ENCODE measurements at places on chromosomes 2 and 18. TPM values are rescaled to one million over a fixed set of nuclear protein-coding genes. Genes with fewer than 3 reads are reported as not detected.

ARHGAP15 gene
- total RNA-seq = 0.42 TPM

RESP18 gene
- not detected for total RNA-seq

ZNF396 gene
- 1.4 TPM for total RNA-seq

LINC00305 gene
- total RNA-seq = not detected

CYP27A1 gene
- 4.7 TPM for total RNA-seq

CXCR4 gene
- not detected for total RNA-seq

TMEM182 gene
- total RNA-seq = 5.1 TPM

SERPINB4 gene
- total RNA-seq = not detected

ZC3H8 gene
- total RNA-seq = 3.9 TPM

RGPD8 gene
- total RNA-seq = 6.8 TPM

INHBB gene
- 0.90 TPM for total RNA-seq

TTL gene
- 68.8 TPM for total RNA-seq

CRYGD gene
- not detected for total RNA-seq

SCN3A gene
- not detected for total RNA-seq

ZEB2 gene
- total RNA-seq = 95.4 TPM

GRCh38 chr2:230681171-230681545 is 31.5 kb upstream of the CAB39 start:
- peaks cover 9% of the 10 kb centered on the region for H3K27me3 ChIP-seq
- H3K36me3 ChIP-seq = peaks cover 4% of the 10 kb centered on the region
- DNase-seq = no peak
- H3K4me3 ChIP-seq = no peak overlapping the region
- H3K4me1 ChIP-seq = peaks cover 11% of the 10 kb centered on the region

- peaks cover 7% of the 10 kb centered on the region for H3K4me1 ChIP-seq
- no peak overlapping the region for H3K27ac ChIP-seq
- DNase-seq = no peak
- H3K36me3 ChIP-seq = no peaks in the 10 kb centered on the region
- H3K27me3 ChIP-seq = no peaks in the 10 kb centered on the region
These were observed 662.2 kb upstream of the CNTNAP5 start for GRCh38 chr2:123362671-123363440.

DNA sequence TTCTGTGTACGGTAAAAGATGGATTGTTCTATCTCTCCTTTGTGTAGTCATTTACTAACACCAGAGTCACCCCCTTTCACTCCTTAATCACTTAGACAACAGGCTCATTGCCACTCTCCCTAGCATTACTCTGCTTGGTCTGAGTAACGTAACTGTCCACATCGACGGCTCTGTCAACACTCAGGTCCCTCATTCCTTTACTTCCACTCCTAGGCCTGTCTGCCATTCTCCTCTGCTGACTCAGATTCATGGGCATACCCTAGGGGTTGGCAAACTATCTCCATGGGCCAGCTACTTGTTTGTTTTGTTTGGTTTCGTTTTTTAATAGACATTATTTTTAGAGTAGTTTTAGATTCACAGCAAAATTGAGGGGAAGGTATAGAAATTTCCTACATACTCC is 243.9 kb downstream of the NR4A2 start:
- peaks cover 11% of the 10 kb centered on the region for H3K4me1 ChIP-seq
- H3K27ac ChIP-seq = no peak overlapping the region
- no peaks in the 10 kb centered on the region for H3K36me3 ChIP-seq

GRCh38 chr2:60512641-60513040 is 40.8 kb downstream of the BCL11A start:
- no peaks in the 10 kb centered on the region for H3K36me3 ChIP-seq
- no peak overlapping the region for H3K27ac ChIP-seq
- H3K27me3 ChIP-seq = no peaks in the 10 kb centered on the region
- peaks cover 43% of the 10 kb centered on the region for H3K4me1 ChIP-seq
- DNase-seq = no peak

GRCh38 chr2:4391013-4391412 is 687.6 kb downstream of the DCDC2C start:
- no peak overlapping the region for H3K27ac ChIP-seq
- no peak overlapping the region for H3K4me3 ChIP-seq

- no peak for DNase-seq
- no peaks in the 10 kb centered on the region for H3K36me3 ChIP-seq
- no peak overlapping the region for H3K27ac ChIP-seq
- no peak overlapping the region for H3K4me3 ChIP-seq
- no peaks in the 10 kb centered on the region for H3K4me1 ChIP-seq
These were observed 1288.6 kb upstream of the CDH2 start for GRCh38 chr18:29465526-29465925.

DNA sequence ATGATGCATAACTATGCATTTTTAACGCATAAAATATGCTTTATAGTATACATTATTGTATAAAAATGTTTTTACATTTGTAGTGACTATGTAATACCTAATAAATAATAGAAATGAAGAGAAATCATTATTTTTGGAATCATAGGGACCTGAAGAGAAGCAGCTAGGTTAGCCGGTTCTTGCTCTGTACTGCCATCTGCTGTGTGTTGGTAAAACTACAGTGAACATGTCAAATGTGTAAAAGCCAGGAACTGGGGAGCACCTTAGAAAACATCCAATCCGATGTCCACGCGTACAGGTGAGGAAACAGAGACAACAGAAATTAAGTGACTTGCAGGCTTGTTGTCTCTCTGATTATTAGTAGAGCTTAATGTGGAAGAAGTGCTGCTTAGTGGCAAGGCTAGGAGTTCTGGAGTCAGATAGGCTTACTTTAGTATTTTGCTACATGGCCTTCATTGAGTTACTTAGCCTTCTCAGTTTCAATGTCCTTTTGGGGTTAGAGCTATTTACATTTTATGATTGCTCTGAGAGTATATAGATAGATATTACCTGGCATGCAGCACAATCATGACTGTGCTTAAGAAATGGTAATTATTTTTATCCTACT is 386.5 kb downstream of the DLGAP1 start:
- peaks cover 2% of the 10 kb centered on the region for H3K27me3 ChIP-seq
- H3K36me3 ChIP-seq = peaks cover 1% of the 10 kb centered on the region
- no peak overlapping the region for H3K4me3 ChIP-seq
- H3K27ac ChIP-seq = no peak overlapping the region

- H3K4me1 ChIP-seq = no peaks in the 10 kb centered on the region
- H3K27ac ChIP-seq = no peak overlapping the region
- no peak overlapping the region for H3K4me3 ChIP-seq
- peaks cover 6% of the 10 kb centered on the region for H3K27me3 ChIP-seq
- no peaks in the 10 kb centered on the region for H3K36me3 ChIP-seq
- no peak for DNase-seq
These were observed 176.3 kb downstream of the PIK3C3 start for GRCh38 chr18:42131066-42131929.

GRCh38 chr18:48459016-48459415 is 49.8 kb upstream of the ZBTB7C start:
- H3K4me3 ChIP-seq = no peak overlapping the region
- DNase-seq = no peak
- H3K36me3 ChIP-seq = peaks cover 1% of the 10 kb centered on the region
- no peaks in the 10 kb centered on the region for H3K27me3 ChIP-seq
- no peak overlapping the region for H3K27ac ChIP-seq
- peaks cover 40% of the 10 kb centered on the region for H3K4me1 ChIP-seq

DNA sequence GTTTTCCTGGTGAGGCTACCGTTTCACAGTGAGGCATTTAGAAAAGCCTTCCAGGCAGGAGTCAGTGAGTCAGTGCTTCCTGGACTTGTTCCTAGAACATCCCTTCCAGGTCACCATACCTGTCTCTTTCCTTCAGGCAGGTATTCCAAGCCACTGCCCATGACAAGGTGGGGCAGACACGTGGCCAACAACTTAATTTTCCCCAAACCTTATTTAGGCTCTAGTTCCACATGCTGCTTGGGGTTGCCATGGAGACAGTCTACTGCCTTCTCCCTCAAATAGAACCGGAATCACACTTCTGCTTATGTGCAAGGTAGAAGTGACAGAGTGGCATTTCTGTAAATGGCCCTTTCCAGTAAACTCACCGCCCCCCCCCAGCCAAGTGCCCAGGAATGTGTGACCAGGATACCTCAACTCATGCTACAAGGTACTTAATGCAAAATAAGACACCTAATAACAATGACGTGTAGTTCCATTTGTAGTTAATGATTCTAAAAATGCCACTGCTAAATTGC is 258.3 kb downstream of the PRKCE start:
- no peaks in the 10 kb centered on the region for H3K36me3 ChIP-seq
- no peak for DNase-seq
- no peak overlapping the region for H3K4me3 ChIP-seq
- H3K27me3 ChIP-seq = no peaks in the 10 kb centered on the region
- H3K27ac ChIP-seq = no peak overlapping the region
- no peaks in the 10 kb centered on the region for H3K4me1 ChIP-seq

GRCh38 chr2:187429989-187430388 is 18.1 kb downstream of the CALCRL start:
- H3K36me3 ChIP-seq = peaks cover 6% of the 10 kb centered on the region
- DNase-seq = no peak
- peak overlapping the region; percentile 87 for H3K27ac ChIP-seq
- H3K4me3 ChIP-seq = no peak overlapping the region
- peaks cover 54% of the 10 kb centered on the region for H3K4me1 ChIP-seq
- no peaks in the 10 kb centered on the region for H3K27me3 ChIP-seq

DNA sequence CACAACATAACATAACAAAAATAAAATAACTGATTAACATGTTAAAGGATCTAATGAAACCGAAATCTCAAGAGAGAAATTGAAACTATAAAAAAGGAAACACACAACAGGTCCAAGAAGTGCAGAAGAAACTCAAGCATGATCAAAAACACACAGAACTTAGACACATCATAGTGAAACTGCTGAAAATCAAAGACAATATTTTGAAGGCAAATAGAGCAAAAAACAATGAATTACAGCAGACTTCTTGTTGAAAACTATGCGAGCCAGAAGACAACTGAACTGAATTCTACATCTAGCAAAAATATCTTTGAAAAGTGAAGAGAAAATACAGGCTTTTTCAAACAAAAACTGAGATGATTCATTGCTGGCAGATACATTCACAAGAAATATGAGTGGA is 61.3 kb downstream of the UGP2 start:
- H3K4me1 ChIP-seq = peaks cover 9% of the 10 kb centered on the region
- no peaks in the 10 kb centered on the region for H3K27me3 ChIP-seq
- DNase-seq = no peak
- peak overlapping the region; percentile 27 for H3K27ac ChIP-seq

- H3K27ac ChIP-seq = no peak overlapping the region
- H3K27me3 ChIP-seq = no peaks in the 10 kb centered on the region
- no peaks in the 10 kb centered on the region for H3K4me1 ChIP-seq
- H3K4me3 ChIP-seq = no peak overlapping the region
These were observed 328.6 kb downstream of the CNTNAP5 start for GRCh38 chr2:124353656-124354055.

DNA sequence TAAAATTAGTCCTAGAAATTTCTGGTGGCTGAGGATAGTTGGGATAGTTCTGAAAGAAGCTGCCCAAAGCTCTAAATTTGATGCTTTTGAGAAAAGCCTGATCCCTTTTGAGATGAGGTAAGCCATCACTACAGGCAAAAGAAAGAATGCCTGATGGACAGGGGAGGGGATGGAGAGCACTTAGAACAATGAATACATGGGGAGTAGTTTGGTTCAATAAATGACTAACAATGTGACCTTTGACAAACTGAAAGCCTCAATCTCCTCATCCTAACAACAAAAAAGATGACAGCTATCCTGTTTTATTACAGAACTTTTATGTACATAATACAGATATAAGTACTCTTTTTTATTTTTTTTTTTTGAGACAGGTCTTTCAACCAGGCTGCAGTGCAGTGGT is 42.7 kb downstream of the GFPT1 start:
- H3K36me3 ChIP-seq = peaks cover 49% of the 10 kb centered on the region
- H3K4me1 ChIP-seq = peaks cover 28% of the 10 kb centered on the region
- DNase-seq = no peak
- no peaks in the 10 kb centered on the region for H3K27me3 ChIP-seq
- no peak overlapping the region for H3K4me3 ChIP-seq

GRCh38 chr18:23890589-23890988 is 124.0 kb upstream of the TTC39C start:
- H3K27me3 ChIP-seq = peaks cover 3% of the 10 kb centered on the region
- peak overlapping the region; percentile 9 for H3K27ac ChIP-seq
- H3K36me3 ChIP-seq = no peaks in the 10 kb centered on the region

GRCh38 chr18:59083136-59083818 is 56.4 kb upstream of the SEC11C start:
- H3K36me3 ChIP-seq = no peaks in the 10 kb centered on the region
- peaks cover 8% of the 10 kb centered on the region for H3K4me1 ChIP-seq

GRCh38 chr2:234996941-234997270 is 45.1 kb downstream of the SH3BP4 start:
- H3K4me3 ChIP-seq = peak overlapping the region; percentile 15
- no peaks in the 10 kb centered on the region for H3K27me3 ChIP-seq
- H3K27ac ChIP-seq = peak overlapping the region; percentile 92
- DNase-seq = no peak

- peak overlapping the region; percentile 62 for H3K27ac ChIP-seq
- no peak for DNase-seq
- peaks cover 13% of the 10 kb centered on the region for H3K36me3 ChIP-seq
- H3K4me1 ChIP-seq = peaks cover 24% of the 10 kb centered on the region
These were observed 61.6 kb upstream of the ACYP2 start for GRCh38 chr2:54053830-54054229.

DNA sequence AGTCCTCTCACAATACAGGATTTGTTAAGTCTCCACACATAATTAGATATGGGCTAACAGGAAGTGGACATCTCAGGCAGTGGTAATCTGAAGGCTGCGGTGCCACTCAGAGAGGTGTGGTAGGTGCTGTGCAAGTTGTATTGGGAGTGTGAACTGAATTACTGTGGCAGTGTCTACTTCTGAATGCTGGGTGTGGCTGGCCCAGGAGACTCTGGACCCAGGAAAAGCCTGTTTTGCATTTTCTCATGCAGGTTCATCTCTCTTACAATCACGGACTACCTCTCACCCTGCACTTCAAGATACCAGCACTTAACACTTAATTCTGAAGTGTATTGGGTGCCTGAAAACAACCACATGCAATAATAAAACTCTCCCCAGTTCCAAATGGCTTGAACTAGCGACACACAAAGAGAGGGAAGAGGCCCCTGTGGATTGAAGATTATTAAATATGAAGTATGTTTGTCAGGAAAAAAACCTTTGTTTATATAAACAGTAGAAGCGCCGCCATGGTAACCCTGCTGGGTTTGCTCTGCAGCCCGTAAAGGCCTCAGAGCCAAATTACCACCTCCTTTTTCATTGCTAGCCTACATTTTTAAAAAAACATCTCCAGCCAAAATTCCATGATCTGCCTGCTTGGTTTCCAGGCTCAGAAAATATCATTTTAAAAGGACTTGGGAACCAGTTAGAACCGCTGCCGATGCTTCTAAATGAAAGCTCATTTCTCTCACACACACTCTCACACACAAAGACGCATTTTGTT is 77.5 kb downstream of the GFPT1 start:
- H3K4me3 ChIP-seq = no peak overlapping the region
- DNase-seq = no peak
- H3K4me1 ChIP-seq = peaks cover 51% of the 10 kb centered on the region
- peaks cover 4% of the 10 kb centered on the region for H3K36me3 ChIP-seq

GRCh38 chr2:96601382-96602292 is 36.5 kb downstream of the KANSL3 start:
- peaks cover 51% of the 10 kb centered on the region for H3K36me3 ChIP-seq
- no peak for DNase-seq
- peak overlapping the region; percentile 24 for H3K27ac ChIP-seq
- no peaks in the 10 kb centered on the region for H3K27me3 ChIP-seq
- no peaks in the 10 kb centered on the region for H3K4me1 ChIP-seq
